ENCODE measurements at places on chromosomes 12 and 14. TPM values are rescaled to one million over a fixed set of nuclear protein-coding genes. Genes with fewer than 3 reads are reported as not detected.

Gene PZP
- 1.0 TPM for total RNA-seq

Gene KCNC2
- 0.52 TPM for total RNA-seq

Gene NCAPD2
- 23.0 TPM for total RNA-seq

Gene PIWIL1
- total RNA-seq, result not detected

Gene SIRT4
- 3.7 TPM for total RNA-seq

Gene SERPINA3
- total RNA-seq, result not detected

Gene LAG3
- not detected for total RNA-seq

Gene TPPP2
- total RNA-seq, result not detected

Gene TCL1B
- total RNA-seq, result 1.0 TPM

Gene ABHD12B
- not detected for total RNA-seq

Gene CDCA3
- 3.1 TPM for total RNA-seq

Gene TAS2R19
- total RNA-seq, result 9.9 TPM

Gene ABCD2
- 1.0 TPM for total RNA-seq

Gene KIF26A
- 6.3 TPM for total RNA-seq

Gene KRT77
- not detected for total RNA-seq

Gene KRT85
- total RNA-seq, result 0.52 TPM

Gene PDE3A
- 18.3 TPM for total RNA-seq

Gene VDR
- 0.52 TPM for total RNA-seq

Gene TAS2R30
- 12.5 TPM for total RNA-seq

Gene TAPBPL
- total RNA-seq, result 4.2 TPM

Gene GPR162
- 8.9 TPM for total RNA-seq

Gene WNT1
- not detected for total RNA-seq

Gene ANKRD33
- not detected for total RNA-seq

Gene TMEM179
- 1.0 TPM for total RNA-seq

Gene LTBP2
- 12.0 TPM for total RNA-seq

Gene AMHR2
- total RNA-seq, result not detected

Gene DNAH10
- total RNA-seq, result under 0.01 TPM

Gene CPM
- 2.1 TPM for total RNA-seq

Gene KRT8
- 1.6 TPM for total RNA-seq

Gene CRACR2A
- 2.1 TPM for total RNA-seq

Gene SOX5
- 6.3 TPM for total RNA-seq

Gene SLC25A47
- total RNA-seq, result 0.52 TPM

Gene OR6C70
- not detected for total RNA-seq

Gene TCL1A
- total RNA-seq, result 1.6 TPM

Gene ZFYVE26
- 21.9 TPM for total RNA-seq

Gene NEDD1
- 15.7 TPM for total RNA-seq

Gene PTPRO
- 2.1 TPM for total RNA-seq

Gene ACSM4
- not detected for total RNA-seq

Gene FOXM1
- 0.52 TPM for total RNA-seq

Gene CCNT1
- 27.7 TPM for total RNA-seq

All from skeletal muscle tissue (tissue), 5 donors.